ENCODE measurements at places on chromosomes 1 and 21. TPM values are rescaled to one million over a fixed set of nuclear protein-coding genes. Genes with fewer than 3 reads are reported as not detected.

DNA sequence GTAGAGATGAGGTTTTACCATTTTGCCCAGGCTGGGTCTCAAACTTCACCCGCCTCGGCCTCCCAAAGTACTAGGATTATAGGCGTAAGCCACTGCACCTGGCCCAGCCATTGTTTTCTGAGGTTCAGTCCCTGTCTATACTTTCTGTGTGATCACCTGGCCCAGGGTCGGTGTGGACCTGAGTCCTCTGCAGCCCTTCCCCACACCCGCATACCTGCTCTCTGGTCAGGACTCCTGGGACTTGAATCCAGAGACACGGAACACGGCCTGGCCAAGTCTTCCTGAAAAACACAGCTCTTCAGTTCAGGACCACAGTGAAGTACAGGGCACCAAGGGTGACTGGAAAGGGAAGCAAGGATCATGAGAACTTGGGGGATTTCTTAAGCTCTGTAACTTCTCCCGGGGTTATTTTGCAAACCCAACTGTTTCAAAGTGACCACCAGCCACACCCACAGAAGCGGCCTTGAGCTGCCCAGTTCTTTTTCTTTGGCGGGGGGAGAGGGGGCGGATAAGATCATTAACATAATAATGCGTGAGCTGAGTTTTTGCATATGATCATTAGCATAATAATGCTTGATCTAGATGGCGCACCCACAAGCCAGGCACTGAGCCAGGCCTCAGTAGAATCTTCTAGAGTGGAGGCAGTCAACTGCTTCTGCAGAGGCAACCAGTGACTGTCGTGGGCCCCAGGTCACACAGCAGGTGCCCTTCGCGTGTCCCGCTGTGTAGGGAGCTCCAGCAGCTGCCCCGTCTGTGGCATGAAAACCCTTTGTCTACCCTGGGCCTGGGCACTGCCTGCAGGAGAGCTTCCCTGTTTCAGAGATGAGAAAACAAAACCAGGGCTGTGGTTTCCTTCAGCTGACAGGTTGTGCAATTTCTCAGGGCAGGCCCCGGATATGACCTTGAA lies 1.7 kb upstream of the NADK start:
- DNase-seq, result no peak

- no peak for DNase-seq
Observed at GRCh38 chr1:84988588-84988987, 8.3 kb downstream of the MCOLN2 start.

DNA sequence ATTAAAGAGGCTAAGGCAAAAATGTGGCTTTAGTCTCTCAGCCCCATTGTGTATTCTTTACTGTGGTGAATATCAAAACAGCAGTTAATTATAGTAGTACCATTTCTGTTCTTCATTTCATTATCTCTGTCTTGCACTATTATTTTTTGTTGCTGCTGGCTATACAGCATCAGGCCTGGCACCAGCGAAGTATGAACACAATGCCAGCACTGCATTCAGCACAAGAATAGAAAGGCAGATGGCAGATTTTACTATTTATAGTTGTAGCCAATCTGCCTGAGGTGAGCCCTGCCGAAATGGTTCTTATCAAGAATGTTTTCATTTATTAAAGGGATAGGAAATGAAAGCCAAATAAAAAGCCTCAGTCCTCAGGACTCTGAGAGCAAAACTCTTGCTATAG lies 72.1 kb downstream of the GPR52 start:
- no peak for DNase-seq

DNA sequence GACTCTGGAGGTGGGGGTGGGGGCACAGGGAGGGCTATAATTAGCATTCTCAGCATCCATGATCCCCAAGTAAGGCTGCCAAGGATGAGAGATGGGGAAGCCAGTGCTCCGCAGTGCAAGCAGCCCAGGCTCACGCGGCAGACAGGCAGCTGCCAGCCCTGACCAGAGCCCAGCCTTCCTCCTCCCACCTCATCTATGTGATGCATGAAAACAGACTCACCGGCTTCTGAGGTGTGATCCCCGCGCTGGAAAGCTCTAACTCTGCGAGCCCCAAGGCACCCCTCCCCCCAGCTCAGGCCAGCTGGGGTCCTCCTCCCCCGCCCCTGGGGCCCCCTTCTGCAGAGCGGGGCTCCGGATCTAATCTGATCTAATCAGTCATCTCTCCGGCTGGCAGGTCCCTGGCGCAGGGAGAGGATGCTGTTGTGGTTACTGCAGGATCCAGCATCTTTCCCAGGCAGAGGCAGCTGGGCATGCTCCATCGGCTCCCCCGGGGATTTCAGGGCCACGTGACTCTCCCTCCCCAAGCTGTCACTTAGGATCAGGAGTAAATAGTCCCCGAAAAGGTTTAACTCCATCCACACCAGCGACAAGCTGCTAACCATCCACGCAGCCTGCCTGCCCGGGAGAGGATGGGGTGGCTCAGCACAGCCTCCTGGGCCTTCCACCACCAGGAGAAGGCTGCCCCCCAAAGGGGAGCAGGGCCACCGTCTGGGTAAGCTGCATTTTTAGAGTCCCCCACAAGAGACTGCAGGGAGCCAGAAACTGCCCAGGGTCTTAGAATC lies at the start of gene PLEKHA6:
PLEKHA6 (minus strand) TSS at position 456 of the 782 bp plus-strand sequence. CDS start 86,202 bp downstream, outside the sequence.
- DNase-seq, result no peak

The GPR37L1 gene
- total RNA-seq, result 0.10 TPM

The SSR2 gene
- total RNA-seq, result 153 TPM

The RAB25 gene
- total RNA-seq, result 142 TPM

- DNase-seq, result no peak
Observed at GRCh38 chr1:147651466-147651865, 18.9 kb downstream of the ACP6 start.

DNA sequence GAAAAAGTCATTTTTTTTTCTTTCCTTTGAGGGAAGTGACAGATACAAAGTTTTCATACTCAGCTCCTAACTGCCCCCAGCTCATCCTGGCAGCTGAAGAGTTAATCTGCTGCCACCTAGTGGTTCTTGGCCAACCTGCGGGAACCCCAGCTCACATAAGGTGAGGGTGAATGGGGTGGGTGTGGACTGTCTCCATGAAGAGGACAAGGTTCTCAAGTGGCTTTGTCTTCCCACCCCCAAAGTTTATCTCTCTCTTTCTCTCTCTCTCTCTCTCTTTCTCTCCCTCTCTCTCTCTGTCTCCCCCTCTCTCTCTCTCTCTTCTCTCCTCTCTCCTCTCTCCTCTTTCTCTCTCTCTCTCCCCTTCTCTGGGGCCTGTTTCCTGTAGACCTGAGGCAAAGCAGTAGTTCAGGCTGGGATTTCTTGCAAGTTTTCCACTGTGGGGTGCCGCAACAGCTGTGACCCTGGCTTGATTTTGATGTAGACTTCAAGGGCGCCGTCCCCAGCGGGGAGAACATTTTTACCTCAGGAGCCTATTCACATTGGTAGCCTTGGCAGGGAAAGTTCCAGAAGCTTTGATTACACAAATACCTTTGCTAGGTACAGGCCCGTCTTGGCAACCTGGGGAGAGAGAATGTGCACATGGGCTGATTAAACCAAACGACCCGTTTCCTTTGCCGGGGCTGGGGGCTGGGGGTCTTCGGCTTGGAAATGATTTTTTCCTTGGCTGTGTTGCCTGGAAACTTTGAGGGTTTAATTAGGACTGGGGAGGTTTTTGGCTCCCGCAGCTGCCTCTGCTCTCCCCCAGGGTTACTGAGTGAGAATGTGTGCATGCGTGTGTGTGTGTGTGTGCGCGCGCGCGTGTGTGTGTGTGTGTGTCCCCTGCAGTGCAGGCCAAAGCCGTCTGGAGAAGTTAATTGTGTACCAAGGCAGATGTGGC lies 135.9 kb downstream of the TM2D1 start:
- DNase-seq, result peak; percentile 59

The S100A7A gene
- not detected for total RNA-seq

The OR10J1 gene
- not detected for total RNA-seq

The DDR2 gene
- total RNA-seq, result 0.84 TPM

Measured in HCT116 (cell line).